ENCODE measurements at places on chromosomes 4 and X. TPM values are rescaled to one million over a fixed set of nuclear protein-coding genes. Genes with fewer than 3 reads are reported as not detected.

MAGEE2 gene
- not detected for total RNA-seq

GJB1 gene
- not detected for total RNA-seq

RNF212 gene
- 1.7 TPM for total RNA-seq

UGT2B15 gene
- not detected for total RNA-seq

CT83 gene
- not detected for total RNA-seq
